ENCODE measurements at places on chromosomes 4 and X.

GRCh38 chr4:69518102-69518501 is 22.4 kb upstream of the UGT2B4 start:
- no peak for DNase-seq
- no peaks in the 10 kb centered on the region for H3K4me1 ChIP-seq
- H3K27ac ChIP-seq: no peak overlapping the region
- H3K27me3 ChIP-seq: peaks cover 2% of the 10 kb centered on the region

- H3K36me3 ChIP-seq: 0 out of 2 replicates have a peak, but pooled peaks cover 2% of the 10 kb centered on the region
- H3K27ac ChIP-seq: no peak overlapping the region
- DNase-seq: no peak
- H3K4me1 ChIP-seq: no peaks in the 10 kb centered on the region
- H3K27me3 ChIP-seq: no peaks in the 10 kb centered on the region
Measured at GRCh38 chrX:44972132-44972531, 99.1 kb downstream of the KDM6A start.

- H3K4me3 ChIP-seq: no peak overlapping the region
- H3K36me3 ChIP-seq: no peaks in the 10 kb centered on the region
- no peak for DNase-seq
- H3K27me3 ChIP-seq: no peaks in the 10 kb centered on the region
- no peaks in the 10 kb centered on the region for H3K4me1 ChIP-seq
Measured at GRCh38 chr4:90142081-90142480, 14.9 kb downstream of the CCSER1 start.

DNA sequence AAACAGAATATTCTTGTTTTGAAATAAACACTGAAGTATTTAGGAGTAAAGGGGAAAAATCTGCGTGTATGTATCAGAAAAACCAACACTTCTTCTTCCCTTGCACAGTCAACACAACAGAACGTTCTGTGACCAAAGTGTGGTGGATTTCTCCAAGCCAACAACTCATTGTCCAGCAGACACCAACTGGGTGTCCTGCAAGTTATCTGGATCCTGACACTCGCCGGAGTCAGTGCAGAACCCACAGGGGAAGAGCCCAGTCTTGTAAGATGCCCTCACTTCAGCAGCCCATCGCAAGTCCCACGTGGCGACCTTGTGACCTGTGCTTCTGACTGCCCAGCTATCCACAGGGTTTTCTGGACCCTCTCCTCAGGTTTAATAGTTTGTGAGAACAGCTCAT is 630.7 kb upstream of the ZFP42 start:
- no peak for DNase-seq
- H3K4me1 ChIP-seq: no peaks in the 10 kb centered on the region
- H3K4me3 ChIP-seq: no peak overlapping the region

DNA sequence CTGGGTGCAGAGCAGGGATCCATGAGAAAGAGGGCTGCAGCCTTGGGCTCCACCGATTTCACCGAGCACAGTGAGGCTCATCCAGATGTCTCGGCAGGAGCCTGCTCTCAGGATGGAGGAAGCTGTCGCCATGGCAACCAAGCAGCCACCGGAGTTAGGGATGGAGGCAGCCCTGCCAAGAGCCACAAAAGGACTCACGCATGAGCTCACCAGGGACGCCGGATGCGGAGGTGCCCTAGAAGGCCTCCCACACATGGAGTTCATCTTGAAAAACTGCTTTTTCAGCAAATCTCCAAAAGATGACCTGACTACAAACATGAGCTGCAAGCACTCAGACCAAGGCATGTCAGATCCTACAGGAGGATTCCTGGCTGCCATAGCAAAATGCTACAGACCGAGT is 90.7 kb downstream of the WFS1 start:
- no peak for DNase-seq
- no peaks in the 10 kb centered on the region for H3K27me3 ChIP-seq
- H3K27ac ChIP-seq: no peak overlapping the region

- no peaks in the 10 kb centered on the region for H3K4me1 ChIP-seq
- no peaks in the 10 kb centered on the region for H3K36me3 ChIP-seq
- no peak for DNase-seq
- H3K27ac ChIP-seq: no peak overlapping the region
Measured at GRCh38 chr4:94038195-94038594, 169.5 kb upstream of the SMARCAD1 start.

GRCh38 chr4:40630335-40631021 is 814 bp upstream of the RBM47 start:
- H3K4me3 ChIP-seq: peak overlapping the region; percentile 73
- no peaks in the 10 kb centered on the region for H3K27me3 ChIP-seq
- peak overlapping the region; percentile 91 for H3K27ac ChIP-seq
- peaks cover 18% of the 10 kb centered on the region for H3K4me1 ChIP-seq
- peak; percentile 51 for DNase-seq
- H3K36me3 ChIP-seq: no peaks in the 10 kb centered on the region

DNA sequence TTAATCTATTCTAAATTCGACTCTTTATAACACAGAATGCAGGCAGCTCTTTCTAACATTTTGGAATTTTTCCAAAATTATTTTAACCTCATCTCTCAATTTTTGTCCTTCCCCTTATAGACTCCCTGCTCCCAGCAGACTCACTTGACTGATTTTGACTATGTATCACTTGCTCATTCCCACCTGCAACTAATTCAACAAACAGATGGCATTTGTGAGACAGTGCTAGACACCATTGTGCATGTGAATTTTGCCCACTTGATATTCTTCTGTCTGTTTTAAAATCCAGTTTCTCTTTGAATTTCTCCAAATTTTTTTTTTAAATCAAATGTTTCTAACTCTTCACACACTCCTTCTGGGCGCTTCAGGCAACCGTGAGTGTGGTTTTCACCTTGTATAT is 1534.0 kb downstream of the PCDH7 start:
- no peaks in the 10 kb centered on the region for H3K4me1 ChIP-seq
- H3K36me3 ChIP-seq: no peaks in the 10 kb centered on the region
- H3K27me3 ChIP-seq: no peaks in the 10 kb centered on the region
- H3K4me3 ChIP-seq: no peak overlapping the region

- H3K4me3 ChIP-seq: no peak overlapping the region
- no peaks in the 10 kb centered on the region for H3K27me3 ChIP-seq
- peaks cover 10% of the 10 kb centered on the region for H3K4me1 ChIP-seq
- peak; percentile 39 for DNase-seq
- no peak overlapping the region for H3K27ac ChIP-seq
Measured at GRCh38 chrX:2707334-2707760, 16.3 kb downstream of the CD99 start.

GRCh38 chrX:45622042-45622423 is 421.4 kb upstream of the DIPK2B start:
- no peak overlapping the region for H3K4me3 ChIP-seq
- H3K4me1 ChIP-seq: no peaks in the 10 kb centered on the region
- no peaks in the 10 kb centered on the region for H3K27me3 ChIP-seq
- no peak overlapping the region for H3K27ac ChIP-seq

GRCh38 chr4:73718375-73719373 is 21.7 kb upstream of the CXCL8 start:
- no peaks in the 10 kb centered on the region for H3K36me3 ChIP-seq
- no peak for DNase-seq
- no peaks in the 10 kb centered on the region for H3K27me3 ChIP-seq
- no peak overlapping the region for H3K4me3 ChIP-seq
- no peaks in the 10 kb centered on the region for H3K4me1 ChIP-seq

DNA sequence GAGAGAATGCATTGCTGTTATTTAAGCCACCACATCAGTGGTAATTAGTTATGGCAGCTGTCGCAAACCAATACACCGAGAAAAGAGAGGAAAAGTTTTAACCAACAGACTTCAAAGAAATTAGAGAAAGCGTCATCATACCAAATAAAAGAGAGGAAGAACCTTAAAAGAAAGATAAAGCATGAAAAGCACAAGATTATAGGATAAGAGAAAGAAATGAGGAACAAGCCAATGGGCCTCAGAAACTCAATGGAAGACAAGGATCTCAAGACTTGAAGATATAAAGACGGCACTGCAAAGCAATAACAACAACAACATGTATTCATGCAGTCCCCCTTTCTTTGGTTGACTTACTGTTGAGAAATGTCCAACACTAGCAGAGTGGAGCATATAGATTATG is 22.8 kb upstream of the ASMTL start:
- H3K27ac ChIP-seq: no peak overlapping the region
- H3K4me1 ChIP-seq: no peaks in the 10 kb centered on the region
- DNase-seq: no peak
- no peak overlapping the region for H3K4me3 ChIP-seq

DNA sequence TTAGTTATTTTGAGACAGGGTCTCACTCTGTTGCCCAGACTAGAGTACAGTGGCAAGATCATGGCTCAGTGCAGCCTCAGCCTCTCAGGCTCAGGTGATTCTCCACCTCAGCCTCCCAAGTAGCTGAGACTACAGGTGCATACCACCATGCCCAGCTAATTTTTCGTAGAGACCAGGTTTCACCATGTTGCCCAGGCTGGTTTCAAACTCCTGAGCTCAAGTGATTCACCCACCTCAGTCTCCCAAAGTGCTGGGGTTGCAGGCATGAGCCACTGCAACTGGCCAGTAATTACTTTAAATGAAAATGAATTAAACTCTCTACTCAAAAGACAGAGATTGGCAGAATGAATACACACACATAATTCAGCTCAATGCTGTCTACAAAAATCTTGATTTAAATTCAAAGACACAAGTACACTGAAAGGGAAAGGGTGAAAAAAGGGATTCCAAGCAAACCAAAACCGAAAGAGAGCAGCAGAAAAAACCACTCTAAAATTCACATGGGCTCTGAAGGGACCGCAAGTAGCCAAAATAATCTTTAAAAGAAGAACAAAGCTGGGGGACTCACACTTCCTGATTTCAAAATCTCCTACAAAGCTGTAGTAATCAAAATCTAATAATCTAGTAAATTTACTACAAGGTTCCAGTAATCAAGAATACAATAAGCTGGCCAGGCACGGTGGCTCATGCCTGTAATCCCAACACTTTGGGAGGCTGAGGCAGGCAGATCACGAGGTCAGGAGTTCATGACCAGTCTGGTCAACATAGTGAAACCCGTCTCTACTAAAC is 11.8 kb upstream of the SPON2 start:
- no peak for DNase-seq
- H3K4me3 ChIP-seq: no peak overlapping the region
- no peak overlapping the region for H3K27ac ChIP-seq
- no peaks in the 10 kb centered on the region for H3K27me3 ChIP-seq

DNA sequence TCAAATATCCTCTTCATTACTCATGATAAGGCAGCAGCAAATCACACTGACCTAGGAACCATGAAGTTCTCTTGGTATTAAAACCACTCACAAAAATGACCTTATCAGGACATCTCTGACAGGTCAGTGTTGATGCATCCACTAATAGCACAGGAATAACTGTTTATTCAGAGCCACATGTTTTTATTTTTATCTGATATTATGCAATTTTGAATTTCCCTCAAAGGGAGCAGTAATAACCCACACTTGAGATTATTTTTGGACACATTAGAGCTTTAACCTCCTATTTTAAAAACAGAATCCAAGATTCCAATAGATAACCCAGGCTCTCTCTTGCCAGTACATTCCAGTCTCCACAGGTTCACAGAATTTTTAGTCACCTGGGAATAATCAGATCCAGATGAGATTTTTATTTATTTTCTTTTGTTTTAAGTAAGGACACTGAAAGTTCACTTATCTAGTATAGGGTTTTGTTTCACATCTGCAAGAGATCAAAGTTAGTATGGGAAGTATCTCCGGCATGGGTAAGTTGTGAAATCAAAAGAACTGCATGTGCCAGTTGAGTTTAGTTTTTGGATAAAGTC is 36.3 kb upstream of the MYOZ2 start:
- H3K27me3 ChIP-seq: no peaks in the 10 kb centered on the region
- no peaks in the 10 kb centered on the region for H3K36me3 ChIP-seq
- DNase-seq: no peak
- H3K4me1 ChIP-seq: no peaks in the 10 kb centered on the region
- H3K4me3 ChIP-seq: no peak overlapping the region

DNA sequence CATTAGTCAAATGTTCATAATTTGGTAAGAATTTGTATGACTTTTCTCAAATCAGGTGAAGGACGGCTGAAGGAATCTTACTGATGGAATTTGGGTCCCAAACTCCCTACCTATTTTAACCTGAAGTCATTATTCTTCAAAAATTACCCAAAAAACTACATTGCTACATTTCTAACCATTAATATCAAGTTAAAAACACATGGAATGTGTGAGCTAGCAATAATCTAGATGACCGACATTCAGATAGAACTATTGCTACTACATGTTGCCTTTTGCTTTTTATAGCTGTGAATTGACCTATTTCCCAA is 25.3 kb upstream of the WWC2 start:
- H3K36me3 ChIP-seq: no peaks in the 10 kb centered on the region
- H3K27me3 ChIP-seq: no peaks in the 10 kb centered on the region
- DNase-seq: no peak

- H3K27me3 ChIP-seq: no peaks in the 10 kb centered on the region
- DNase-seq: no peak
- no peaks in the 10 kb centered on the region for H3K36me3 ChIP-seq
Measured at GRCh38 chrX:133645256-133645655, 230.0 kb upstream of the GPC4 start.

- no peaks in the 10 kb centered on the region for H3K4me1 ChIP-seq
- H3K27me3 ChIP-seq: no peaks in the 10 kb centered on the region
- no peak for DNase-seq
- no peak overlapping the region for H3K4me3 ChIP-seq
Measured at GRCh38 chr4:75658876-75659275, 14.3 kb downstream of the G3BP2 start.

DNA sequence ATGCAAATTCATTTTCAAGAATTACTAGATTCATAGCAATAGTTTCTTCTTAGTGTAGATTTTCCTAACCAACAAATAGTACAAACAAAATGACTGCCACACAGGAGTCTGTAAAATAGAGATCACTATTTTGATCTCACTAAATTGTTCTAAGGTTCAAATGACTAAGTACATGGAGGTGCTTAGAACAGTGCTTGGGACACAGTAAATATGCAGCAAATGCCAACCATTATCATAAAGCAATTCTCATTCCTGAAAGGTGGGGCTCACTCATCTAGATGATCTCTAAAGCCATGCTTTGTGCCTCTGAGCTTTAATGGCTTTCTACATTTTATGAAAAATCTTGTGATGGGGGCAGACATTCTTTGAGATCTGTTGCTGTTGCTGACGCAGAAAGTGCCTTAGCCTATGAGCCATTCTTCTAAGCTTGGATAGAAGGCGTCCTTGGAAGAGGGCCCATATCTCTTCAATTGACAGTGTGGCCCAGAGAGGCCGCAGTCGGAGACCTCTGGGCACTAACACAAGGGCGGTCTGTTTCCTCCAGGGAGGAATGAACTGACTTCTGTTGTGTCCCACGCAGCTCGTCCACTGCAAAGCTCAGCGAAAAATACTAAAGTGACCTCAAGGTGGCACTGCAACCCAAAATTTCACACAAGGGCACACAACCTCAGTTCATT is 23.5 kb downstream of the TLR10 start:
- H3K27ac ChIP-seq: no peak overlapping the region
- DNase-seq: peak; percentile 79
- H3K36me3 ChIP-seq: no peaks in the 10 kb centered on the region
- H3K4me1 ChIP-seq: no peaks in the 10 kb centered on the region

GRCh38 chr4:6391186-6391851 is 81.1 kb downstream of the PPP2R2C start:
- H3K27ac ChIP-seq: no peak overlapping the region
- H3K36me3 ChIP-seq: no peaks in the 10 kb centered on the region
- H3K4me1 ChIP-seq: no peaks in the 10 kb centered on the region
- H3K4me3 ChIP-seq: no peak overlapping the region

GRCh38 chrX:105882581-105883275 is 60.4 kb downstream of the NRK start:
- H3K27me3 ChIP-seq: no peaks in the 10 kb centered on the region
- no peak overlapping the region for H3K4me3 ChIP-seq
- H3K36me3 ChIP-seq: no peaks in the 10 kb centered on the region
- H3K4me1 ChIP-seq: no peaks in the 10 kb centered on the region
- no peak for DNase-seq

All from H1 (cell line).